Effector CD4-positive, alpha-beta T cell (primary cell): ENCODE measurements at places on chromosomes 13 and 19.

DNA sequence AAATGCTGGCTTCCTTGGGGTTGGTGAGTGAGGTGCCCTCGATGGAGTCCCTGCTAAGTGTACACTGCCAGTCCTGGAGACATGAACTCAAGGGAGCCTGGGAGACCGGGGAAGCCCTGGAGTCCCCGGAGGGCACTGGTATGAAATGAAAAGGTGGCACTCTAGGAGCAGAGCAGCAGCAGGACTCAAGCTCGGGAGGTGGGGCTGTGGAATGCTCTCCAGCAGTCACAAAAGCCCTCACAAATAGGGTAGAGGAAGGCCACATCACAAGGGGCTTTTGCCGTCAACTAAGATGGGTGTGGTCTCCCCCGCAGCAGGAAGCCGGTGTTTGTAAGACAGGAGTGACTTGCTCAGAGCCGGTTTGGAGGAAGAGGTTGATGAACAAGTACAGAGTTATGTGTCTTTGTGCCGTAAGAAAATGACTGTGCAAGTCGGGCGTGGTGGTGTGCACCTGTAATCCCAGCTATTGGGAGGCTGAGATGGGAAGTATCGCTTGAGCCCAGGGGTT is 19.3 kb downstream of the CCNE1 start:
- DNase-seq, result peak; percentile 49

- DNase-seq, result no peak
These were observed 22.4 kb downstream of the ZNF14 start for GRCh38 chr19:19710506-19710905.

- no peak for DNase-seq
These were observed 89.8 kb downstream of the ZNF557 start for GRCh38 chr19:7159105-7159933.

GRCh38 chr13:112826565-112826964 is 136.7 kb downstream of the ATP11A start:
- DNase-seq, result no peak

DNA sequence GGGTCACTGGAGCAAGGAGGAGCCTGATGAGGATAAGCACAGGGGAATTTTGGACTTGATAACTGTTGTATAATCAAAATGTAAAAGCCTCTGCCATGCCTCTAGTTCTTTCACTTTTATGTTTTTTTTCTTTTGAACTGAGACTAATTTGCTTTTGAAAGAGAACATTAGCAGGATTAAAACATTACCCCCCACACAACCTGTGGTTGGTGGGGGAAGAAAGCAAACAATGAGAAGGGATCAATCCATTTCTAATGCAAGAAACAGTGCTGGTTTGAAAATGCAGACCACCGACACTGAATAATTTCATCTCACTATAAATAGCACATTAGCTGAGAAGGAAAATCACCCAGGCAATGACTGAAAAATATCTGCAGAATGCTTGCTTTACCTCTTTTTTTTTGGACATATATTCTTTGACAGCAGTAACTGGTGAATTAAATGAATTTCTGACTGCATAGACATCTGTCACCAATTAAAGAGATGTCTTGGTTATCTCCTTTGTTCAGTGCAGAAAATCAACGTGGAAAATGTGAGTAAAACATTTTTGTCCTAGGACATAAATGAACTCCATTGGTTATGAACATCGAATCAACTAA is 48.6 kb upstream of the TRPC4 start:
- DNase-seq, result no peak

GRCh38 chr19:38647966-38648768 is 718 bp downstream of the ACTN4 start:
- DNase-seq, result no peak

GRCh38 chr19:18696023-18696422 is 12.5 kb downstream of the CRTC1 start:
- DNase-seq, result no peak

DNA sequence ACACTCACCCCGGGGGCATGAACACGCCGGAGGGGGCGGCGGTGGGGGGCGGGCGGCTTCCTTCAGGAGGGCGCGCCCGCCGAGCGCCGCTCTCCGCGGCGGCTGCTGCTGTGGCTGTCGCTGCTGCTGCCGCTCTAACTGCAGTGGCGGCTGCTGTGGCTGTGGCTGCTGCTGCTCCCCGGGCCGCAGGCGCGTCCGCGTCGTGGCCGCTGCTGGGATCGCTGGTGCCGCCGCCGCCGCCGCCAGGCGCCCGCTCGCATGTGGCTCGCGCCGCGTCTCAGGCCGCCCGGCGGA is at the start of gene BBC3:
Gene BBC3, minus strand, starts transcription at position 279 of the 294 bp plus-strand sequence. CDS start 2,768 bp downstream, outside the sequence.
- DNase-seq, result no peak

- DNase-seq, result no peak
These were observed 66.7 kb downstream of the LHFPL6 start for GRCh38 chr13:39536274-39536673.

- no peak for DNase-seq
These were observed 47.8 kb downstream of the KLF5 start for GRCh38 chr13:73106513-73107178.

DNA sequence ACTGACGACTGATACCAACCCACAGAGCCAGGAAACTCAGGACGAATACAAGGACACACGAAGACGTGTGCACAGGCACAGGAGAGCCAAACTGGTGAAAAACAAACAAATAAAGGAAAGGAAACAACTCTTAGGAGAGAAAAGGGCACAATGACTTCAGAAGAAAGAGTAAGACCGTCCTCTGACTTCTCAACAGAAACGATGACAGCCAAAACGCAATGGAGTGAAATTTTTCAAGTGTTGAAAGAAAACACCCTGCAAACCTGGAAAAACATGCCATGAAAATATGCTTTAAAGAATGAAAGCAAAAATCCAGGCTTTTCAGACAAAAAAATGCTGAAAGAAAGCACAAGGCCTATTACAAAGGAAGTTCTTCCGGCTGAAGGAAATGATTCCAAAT is 24.6 kb upstream of the PLPP2 start:
- DNase-seq, result no peak

GRCh38 chr19:2464389-2464788 is 7.6 kb upstream of the LMNB2 start:
- DNase-seq, result no peak

DNA sequence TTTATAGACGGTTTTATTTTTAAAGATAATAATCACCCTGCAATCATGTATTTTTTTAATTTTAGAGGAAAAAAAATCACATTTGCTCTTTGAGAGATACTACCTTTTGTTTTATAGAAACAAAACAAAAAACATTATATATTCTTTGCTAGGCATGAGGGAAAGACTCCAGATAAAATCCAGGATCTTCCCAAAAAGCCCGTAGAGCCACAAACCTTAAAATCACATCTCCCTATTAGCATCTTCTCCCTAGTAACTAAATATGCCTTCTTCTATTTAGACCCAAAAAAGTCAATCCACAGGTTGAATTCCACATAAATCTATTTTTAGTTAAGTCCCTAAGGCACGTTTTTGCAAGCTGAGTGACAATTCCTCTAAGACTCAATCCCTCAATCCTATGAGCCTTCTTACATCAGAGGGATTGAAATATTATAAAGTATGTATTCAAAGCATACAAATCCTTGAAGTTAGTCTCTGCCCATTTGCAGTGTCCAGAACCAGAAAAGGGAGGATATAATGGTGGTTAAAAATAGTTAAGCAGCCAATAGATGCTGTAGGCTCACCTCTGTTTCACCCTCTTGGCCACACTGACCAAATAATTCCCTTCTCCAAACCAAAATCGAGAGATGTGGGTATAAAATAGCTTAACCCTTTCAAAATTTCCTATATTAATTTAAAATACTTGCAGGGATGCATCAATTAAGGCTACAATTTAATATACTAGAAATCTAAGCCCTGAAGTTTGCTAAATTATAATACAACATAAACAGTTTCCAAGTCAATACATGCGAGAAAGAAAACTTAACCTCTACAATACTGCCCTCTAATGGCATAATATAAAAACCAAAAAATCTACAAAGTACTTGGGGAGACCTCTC is 64.0 kb downstream of the SERP2 start:
- no peak for DNase-seq

GRCh38 chr19:656751-657559 is 6.1 kb downstream of the RNF126 start:
- no peak for DNase-seq

- no peak for DNase-seq
These were observed 171.7 kb downstream of the NHLRC3 start for GRCh38 chr13:39209731-39210531.

GRCh38 chr19:45418802-45419201 is 4.9 kb downstream of the ERCC1 start:
- no peak for DNase-seq

DNA sequence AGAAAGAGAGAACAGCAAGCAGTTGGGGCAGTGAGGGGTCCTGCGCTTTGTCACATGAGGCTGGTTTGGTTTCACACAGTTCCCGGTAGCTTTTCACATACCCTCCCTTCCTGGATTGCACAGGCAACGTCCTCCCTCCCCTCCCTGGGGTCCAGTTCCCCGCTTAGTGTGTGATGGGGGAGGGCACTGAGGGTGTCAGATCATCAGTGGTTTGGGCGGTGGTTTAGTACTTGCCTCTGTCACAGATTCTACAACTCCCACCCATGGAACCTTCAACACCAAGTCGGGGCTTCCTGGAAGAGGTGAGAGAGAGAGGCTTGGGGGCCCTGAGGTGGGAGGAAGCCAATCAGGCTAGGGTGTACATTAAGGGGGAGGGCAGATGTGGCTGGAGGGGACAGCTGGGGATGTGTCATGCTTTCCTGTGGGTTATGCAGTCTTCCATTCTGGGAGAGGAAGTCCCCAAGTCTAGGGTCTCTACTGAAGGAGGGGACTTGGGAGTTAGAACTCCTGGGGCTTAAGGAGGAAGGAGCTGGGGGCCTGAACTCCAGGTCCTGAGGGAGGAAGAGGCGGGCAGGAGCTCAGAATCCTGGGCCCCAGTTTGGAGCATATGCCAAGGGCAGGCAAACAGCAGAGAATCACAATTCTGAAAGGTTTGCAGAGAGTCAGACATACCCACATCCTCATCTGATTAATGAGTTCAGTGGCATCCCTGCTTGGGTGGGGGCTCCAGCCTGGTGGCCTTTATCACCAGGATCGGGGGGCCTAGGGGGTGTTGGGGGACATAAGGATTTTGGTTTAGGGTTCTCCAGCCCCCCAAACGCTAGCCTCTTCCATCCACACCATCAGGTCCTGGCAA is at the start of gene NKG7:
Gene NKG7, minus strand, starts transcription at position 6 of the 856 bp plus-strand sequence. CDS start 119 bp downstream, outside the sequence.
- peak; percentile 32 for DNase-seq

DNA sequence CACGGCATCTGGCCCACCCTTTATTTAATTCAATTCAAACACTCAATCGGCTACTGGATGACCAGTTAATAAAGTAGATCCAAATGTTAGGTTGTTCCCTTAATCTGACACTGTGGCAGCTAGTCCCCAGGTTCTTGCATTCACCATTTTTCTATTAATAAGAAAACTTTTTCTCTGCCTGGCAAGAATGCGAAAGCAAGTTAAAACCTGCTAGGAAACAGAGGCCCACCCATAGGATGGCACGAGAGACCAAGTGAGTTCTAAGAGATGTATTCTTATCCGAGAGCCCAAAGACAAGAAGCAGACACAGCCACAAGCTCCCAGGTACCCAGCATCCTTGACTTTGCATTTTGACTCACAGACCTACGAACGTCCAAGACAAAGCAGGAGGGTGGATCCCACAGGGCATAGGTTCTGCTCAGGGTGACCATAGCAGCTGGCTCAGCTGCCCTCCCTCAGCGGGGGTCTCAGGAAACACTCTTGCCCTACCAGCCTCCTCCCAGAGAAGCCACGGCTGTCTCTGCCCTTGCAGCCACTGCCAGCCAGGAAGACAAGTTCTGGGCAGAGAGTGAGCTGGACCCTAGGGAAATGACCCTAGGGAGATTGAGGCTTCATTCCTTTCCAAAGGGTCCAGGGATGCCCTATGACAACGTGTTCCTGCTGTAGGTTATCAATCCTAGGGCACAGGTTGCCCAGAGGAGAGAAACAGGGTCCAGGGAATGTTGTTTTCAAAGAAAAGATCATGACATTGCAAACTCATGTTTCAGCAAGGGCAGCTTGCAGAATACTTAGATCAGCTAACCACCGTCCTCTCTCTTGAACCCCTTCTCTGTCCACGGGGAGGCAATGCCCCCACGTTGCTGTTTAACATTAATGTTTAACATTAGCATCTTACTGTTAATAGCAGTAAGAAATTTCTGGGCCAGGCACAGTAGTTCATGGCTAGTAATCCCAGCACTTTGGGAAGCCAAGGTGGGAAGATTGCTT is 147.2 kb upstream of the ZNF507 start:
- DNase-seq, result no peak

DNA sequence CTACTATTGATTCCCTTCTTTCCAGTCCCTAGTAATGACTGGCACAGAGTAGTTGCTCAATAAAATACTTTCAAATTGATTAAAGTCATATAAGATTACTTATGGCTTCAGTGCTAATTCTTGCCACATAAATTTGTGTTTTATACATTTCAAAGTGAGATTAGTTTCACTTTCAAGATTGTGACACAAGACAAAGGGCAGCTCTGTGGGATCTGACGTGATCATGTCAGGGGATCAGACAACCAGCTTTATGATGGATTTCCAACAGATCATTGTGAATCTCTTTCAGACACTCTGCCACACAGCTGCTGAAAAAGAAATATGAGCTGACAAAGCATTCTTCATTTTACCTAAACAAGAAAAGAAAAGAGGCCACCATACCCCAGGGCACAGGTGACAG is 73.4 kb upstream of the POMP start:
- no peak for DNase-seq

DNA sequence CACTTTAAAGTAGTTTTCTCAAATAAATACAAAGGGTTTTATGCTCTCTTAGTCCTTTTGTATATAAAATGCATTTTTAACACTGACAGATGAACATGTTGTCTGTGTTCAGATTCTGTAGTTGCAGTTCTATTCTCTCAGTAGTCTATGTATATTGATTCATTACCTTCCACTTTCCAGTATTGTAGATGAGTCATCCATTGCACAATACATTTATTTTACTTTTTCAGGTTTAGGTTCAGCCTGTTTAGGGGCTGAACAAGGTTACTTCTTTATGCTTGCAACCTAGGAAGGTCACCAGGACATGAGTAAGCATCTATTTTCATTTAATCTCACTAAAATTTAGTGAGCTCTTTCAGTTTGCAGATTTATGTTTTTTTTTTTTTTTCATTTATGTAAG is 173.6 kb downstream of the NALCN start:
- DNase-seq, result no peak

GRCh38 chr13:44934724-44935123 is 54.5 kb downstream of the NUFIP1 start:
- no peak for DNase-seq

DNA sequence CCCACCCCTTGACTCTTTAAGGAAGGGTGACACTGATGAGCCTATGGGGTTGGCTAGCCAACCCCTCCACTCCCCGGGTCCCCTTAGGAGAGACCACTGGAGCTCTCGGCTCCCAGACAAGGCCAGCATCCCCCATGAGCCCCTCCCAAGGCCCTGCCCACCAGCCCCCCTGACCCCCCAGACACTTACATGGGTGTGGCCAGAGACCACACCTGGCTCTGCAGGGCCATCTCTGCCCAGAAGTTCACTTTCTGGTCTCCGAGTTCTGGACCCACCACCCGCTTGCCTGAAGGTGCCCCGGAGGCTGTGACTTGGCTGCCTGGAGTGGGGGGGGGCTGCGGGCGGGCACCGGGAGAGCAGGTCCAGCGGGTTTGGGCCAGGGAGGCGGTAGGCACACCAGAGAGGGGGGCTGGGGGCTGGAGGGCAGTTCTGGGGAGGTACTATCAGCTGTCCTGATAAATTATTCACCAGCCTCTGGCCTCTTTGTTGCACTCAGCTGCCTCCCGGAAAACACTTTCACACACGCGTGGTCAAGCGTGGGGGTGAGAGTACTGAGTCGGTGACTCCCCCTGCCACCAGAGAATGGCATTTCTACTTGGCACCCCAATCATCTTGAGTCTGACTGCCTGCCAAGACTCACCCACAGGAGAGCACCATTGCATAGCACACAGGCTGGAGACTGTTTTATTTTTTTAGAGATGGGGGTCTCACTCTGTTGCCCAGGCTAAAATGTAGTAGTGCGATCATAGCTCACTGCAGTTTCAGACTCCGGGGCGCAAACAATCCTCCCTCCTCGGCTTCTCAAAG is at the start of gene PALM3:
Gene PALM3, minus strand, starts transcription at position 326 of the 807 bp plus-strand sequence. Its CDS starts 96 bp downstream, at position 230.
- no peak for DNase-seq
